ENCODE measurements at places on chromosomes 6 and 20.

GRCh38 chr20:40938020-40938419, 90.6 kb upstream of the TOP1 start:
- DNase-seq = no peak

DNA sequence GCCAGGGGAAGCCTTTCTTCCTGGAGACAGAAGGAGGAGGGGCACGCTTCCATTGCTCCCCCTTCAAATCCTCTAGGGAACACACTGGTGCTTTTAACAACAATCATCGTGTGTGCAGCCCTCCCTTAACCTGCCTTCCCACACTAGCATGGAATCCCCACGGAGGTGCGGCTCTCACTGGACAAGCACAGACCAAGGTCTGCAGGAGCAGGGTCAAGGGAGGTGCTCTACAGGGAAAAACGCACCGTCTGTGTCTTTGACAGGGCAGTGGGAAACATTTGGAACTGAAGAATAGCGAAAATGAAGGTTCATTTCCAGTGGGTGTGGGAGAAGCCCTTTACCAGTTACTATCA, 527.1 kb downstream of the QKI start:
- DNase-seq = no peak

GRCh38 chr6:41784581-41785171, 2.8 kb upstream of the TOMM6 start:
- DNase-seq = no peak

DNA sequence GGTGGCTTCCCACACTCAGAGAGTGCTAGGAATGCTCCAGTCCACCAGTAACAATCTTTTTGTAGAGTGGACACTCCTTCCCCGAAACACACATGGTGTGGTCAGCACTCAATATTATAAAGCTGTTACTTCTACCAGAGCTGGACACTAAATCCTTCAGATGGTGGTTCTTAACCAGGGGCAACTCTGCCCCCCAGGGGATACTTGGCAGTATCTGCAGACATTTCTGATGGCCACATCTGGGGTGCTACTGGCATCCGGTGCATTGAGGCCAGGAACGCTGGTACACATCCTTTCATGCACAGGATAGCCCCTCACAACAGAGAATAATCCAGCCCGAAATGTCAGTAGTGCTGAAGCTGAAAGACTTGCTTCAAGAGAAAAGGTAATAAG, 124.4 kb downstream of the NFATC2 start:
- DNase-seq = no peak

DNA sequence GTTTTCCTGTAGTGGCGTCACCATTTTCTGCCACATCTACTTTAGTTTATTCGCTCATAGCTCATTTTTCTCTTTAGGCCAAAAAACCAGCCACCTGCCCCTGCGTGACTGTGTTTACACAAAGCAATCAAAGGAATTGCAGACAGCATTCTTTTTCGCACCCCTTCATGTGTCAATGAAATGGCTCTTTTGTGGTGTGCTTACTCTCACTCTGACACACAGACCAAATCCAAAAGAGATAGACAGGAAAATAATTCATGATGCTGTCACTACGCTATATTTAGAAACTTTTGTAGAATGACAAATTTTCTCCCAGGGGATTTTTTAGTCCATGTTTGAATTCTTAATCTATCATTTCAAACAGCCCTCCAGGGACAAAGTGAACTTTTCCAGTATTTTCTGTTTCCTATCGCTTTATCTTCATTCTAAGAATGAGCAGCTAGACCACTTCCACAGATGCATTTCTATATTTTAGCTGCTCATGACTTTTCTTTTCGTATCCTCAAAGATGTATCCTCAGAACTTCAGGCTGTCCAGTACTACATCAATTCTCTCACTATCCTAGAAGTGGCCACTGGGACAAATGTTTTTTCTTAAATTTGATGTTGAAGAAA, 37.9 kb upstream of the KHDRBS2 start:
- no peak for DNase-seq

DNA sequence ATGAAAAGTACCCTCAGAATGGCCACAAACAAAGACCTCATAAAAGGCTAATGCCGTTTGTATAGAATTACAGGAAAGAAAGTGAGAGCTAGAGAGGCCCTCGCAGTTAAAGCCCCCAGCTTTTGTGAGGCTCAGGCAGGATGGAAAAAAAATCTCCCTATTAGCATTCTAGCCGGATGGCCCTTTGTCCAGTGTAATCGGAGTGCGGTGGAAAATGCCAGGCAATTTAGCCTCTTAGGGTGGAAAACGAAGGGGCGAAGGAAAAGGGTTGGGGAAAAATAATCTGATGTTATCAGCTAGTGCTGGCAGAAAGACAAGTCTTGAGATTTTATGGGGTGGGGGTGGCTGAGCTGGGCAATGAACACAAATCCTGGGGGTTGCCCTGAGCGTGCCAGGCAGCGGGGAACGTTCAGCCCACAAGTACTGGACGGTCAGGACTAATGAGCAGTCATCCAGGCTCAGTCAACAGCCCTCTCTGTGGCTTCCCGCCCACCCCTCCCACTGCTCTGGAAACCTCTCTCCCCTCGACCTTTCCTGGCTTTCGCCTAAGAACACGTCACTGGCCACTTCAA, 92.4 kb downstream of the PSMG4 start:
- DNase-seq = peak; percentile 99

DNA sequence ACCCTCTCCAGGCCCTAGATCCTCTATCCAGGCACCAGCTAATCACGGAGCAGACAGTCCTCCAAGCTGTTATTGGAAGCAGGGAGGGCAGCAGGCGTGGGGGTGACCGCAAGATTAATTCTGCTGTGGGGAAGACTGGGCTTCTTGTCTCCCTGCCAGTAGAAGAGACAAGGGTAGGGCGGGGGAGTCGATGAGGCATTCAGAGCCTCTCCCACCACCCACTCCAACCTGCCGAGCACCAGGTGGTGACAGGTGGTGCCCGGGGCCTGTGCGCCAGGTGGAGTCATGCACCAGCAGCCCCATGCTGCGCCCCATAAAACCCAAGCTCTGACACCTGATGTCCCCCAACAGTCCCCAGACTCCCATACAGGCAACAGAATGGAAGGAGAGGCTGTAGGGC, 89.6 kb downstream of the CDH22 start:
- no peak for DNase-seq

GRCh38 chr20:10061641-10062040, 26.9 kb downstream of the ANKEF1 start:
- DNase-seq = no peak

DNA sequence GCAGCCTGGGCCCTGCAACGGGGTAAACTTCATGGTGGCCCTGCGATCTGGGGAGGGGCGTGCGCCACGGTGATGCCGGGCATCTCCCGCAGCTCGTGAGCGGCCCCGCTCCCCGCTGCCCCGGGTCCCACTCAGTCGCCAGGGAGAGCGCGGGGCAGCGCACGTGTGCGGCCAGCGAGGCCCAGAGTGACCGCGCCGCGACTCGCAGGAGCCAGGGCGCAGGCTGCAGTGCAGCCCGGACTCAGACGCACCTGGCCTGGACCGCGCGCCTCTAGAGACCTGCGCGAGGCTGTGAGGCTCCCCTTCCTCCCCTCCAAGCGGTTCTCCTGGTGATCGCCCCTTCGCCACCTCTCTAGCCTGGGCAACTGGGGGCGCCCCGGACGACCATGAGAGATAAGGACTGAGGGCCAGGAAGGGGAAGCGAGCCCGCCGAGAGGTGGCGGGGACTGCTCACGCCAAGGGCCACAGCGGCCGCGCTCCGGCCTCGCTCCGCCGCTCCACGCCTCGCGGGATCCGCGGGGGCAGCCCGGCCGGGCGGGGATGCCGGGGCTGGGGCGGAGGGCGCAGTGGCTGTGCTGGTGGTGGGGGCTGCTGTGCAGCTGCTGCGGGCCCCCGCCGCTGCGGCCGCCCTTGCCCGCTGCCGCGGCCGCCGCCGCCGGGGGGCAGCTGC, 652 bp downstream of the BMP6 start:
- DNase-seq = no peak

GRCh38 chr6:47473791-47474346, 3.7 kb upstream of the CD2AP start:
- DNase-seq = no peak

GRCh38 chr6:15842727-15843117, 179.9 kb upstream of the DTNBP1 start:
- no peak for DNase-seq

GRCh38 chr6:84462698-84463097, 235.3 kb upstream of the CEP162 start:
- no peak for DNase-seq

- DNase-seq = no peak
Observed at GRCh38 chr6:127813699-127814027, 87.2 kb downstream of the THEMIS start.

DNA sequence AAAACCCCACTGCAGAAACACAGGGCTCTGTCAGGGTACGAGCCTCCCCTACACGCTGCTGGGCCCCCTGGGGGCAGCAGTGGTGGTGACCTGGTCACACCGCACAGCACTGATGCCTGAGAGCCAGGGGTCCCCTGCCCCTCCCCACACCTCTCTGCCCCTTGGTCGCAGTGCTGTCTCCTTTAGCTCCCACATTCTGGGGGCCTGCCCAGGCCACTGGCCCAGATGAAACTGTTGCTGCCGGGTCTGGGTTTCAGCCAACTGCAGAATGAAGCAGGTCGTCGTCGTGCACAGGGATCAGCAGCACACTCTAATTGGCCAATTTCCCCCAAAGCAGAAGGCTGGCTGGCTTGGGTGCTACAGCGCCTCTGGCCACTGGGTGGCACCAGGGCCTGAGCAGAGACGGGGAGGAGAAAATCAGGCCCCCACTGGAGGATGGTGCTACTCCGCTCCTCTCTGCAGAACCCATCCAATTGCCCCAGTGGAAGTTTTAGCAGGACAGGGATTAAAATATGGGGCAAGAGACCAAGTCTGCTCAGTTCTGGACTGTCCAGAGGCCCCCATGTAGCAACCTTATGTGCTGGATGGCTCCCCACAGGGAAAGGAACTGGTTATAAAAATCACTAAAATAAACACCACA, 26.1 kb downstream of the DIDO1 start:
- peak; percentile 83 for DNase-seq

- DNase-seq = no peak
Observed at GRCh38 chr6:71454056-71454455, 165.4 kb downstream of the OGFRL1 start.

DNA sequence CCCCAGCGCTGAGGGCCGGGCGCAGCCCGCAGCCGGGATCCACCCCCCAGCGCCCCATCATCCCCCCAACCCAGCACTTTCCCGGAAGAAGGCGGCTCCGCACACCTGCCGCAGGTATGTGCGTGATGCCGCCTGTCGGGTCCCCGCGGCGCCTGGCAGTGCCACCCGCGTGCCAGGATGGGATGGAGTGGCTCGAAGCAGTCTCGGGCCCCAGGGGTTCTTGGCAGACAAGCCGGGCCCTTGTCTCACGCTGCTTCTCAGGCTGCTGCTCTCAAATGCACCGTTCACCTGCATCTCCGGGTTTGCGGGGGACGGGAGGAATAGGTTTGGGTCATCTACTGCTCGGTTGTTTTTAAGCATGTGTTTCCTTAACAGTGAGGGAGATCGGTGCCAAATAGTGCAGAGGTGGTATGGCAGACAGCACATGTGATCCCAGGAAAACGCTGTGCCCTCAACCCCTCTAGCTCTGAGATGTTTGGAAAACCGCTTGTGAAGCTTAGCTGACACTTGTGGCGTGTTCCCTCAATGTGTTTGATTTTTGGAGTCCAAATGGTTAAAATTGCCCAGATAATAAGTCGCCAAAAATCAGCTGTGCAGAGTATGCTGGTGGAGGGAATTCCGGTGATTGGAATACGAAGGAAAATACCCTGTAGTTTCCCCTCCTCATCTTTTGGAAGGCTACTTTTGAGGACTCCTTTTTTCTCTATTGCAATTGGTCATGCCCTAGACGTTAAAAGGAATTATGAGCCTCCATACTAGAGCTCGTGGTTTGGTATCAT, 926 bp downstream of the MYLIP start:
- DNase-seq = peak; percentile 12
